ENCODE measurements at places on chromosomes 3 and 15.

DNA sequence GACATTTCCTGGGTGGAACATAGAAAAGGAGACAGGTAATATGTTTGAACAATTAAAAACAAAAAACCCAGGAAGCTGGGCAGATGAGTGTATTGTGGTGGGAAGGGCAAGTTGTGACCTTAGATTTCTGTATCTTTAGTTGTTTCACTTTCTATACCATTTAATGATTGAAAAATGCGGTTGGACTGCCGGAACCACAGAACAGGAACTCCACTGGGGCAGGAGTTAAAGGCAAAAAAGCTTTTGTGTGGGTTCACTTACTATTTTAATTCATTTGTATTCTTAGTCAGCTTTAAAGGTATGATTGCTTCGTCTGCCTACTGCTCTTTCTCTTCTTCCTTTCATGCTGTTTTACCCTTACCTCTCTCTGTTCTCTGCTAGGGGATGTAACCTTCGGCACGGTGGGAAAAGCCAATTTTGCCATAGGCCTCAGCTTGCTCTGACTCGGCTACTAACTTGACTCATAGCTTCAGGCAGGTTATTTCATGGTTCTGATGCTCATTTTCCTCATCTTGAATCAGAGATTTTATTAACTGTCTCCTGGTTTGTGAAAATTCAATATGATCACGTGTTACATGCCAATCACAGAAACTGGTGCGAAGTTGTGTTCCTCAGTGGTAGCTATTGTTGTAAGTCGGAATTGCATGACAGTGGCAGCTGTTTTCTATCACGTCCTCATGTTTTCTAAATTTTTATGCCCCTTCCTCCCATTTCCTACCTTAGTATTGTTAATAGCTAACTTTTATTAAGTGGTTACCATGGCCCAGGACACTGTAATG, 1.6 kb upstream of the MCTP2 start:
- no peak for DNase-seq

DNA sequence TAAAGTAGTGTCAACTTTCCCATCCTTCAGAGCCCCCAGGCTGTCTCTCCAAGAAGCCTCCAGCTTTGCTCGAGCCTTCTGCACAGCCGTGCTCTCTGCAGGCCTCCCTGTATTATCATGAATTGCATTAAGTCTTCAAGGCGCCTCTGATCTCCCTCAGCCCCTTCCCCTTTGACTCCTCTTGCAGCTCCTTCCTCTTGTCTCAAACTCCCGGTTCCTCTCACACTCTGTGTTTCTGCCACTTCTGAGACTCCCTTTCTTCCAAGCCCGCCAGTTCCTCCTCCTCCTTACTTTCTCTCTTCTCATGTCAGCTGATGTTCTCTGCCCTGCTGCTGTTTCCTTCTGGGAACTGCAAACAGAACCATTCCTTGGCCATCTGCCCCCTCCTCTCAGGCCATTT, 418.8 kb downstream of the EPHB1 start:
- no peak for DNase-seq

DNA sequence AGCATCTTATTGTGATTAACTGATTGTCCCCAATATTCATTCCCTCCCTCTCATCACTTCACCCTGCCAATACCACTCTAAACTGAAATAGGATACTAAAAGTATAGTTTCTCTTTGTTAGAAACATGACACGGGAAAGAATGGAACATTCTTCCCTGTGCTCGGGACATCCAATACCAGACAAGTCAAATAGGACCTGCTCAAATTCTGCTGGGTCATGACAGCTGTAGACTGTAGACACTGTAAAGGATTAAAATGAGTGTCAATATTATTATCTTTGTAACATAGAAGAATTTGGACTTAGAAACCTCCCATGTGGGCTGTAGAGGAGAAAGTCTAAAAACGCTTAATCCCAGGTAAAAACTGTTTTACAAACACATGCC, 315.0 kb upstream of the NR2E3 start:
- DNase-seq = no peak

DNA sequence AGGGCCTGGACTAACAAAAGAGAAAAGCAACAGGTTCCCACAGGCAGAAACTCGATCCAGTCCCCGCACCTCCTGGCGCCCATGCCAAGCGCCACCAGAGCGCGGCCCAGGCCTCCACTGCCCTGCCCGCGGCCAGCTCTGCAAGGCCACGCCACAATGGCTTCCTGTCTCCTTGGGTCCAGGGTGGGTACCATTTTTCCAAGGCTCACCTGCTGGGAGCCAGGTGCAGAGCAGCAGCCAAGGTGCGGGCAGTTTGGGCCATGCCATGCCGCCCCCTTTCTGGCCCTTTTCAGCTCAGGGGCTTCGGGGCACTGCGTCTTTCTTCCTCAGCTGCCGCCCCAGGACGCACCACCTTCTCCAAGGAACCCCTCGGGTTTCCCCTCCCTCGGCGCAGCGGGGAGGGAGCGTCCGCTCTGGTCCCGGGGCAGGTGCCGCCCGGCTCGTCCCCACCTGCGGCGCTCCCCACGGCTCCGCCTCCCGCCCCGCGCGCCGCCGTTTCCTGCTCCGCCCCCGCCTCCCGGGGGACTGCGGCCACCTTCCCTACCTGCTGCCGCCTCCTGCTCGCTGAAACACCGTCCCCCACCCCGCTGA, at the start of gene ILDR1:
Gene ILDR1 (minus strand): TSS at position 437 of the 591 bp plus-strand sequence. CDS start 170 bp downstream, at position 267.
- no peak for DNase-seq

GRCh38 chr3:147297761-147298350, 108.5 kb downstream of the ZIC4 start:
- no peak for DNase-seq

- no peak for DNase-seq
These were observed 42.9 kb downstream of the AKAP13 start for GRCh38 chr15:85423256-85423655.

DNA sequence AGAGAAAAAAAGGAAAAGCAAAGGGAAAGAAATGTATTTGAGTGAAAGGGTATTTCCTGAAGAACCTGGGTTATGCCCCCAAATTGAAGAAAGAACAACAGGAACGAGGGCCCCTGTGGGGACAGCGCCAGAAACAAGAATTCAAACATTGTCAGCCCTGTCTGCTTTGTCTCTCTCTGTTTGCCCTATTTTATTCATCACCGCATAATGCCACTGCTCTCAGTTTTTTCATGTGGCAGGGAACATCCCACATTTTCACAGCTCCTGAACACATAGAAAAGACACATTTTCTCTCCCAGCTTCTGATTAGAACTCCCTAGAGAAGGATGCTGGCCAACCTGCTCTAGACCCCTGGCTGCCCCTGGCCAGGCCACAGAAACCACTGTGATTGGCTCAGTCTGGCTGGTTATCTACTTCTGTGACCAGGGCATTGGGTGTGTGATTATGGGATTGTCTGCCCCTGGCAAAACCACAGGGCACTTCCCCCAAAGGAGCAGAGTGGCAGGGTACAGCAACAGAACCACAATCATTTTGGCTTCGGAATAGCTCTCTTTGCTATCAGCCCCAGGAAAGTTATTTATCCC, 31.3 kb upstream of the CCDC54 start:
- DNase-seq = no peak

GRCh38 chr15:67061811-67062368, 3.5 kb upstream of the SMAD3 start:
- DNase-seq = no peak

DNA sequence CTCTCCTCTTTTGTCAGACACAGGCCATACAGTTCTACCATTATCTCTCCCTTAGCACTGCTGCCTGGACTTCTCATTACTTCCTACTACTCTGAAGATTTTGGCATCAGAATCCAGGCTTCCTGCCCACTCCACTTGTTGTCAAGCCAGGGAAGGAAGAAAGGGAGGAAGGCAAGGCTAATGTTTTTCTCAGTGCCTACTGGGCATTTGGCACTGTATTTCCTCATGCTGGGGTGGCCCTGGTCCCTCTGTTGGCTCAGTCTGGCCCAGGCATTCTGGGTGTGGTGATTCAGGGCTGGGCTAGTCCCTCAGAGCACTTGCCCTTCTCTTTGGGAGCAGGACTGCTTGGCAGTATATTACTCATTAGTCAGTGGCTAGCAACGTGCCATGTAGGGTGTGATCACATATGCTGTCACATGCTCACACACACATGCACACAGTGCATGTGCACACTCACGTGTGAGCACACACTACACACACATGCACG, 52.9 kb downstream of the BSN start:
- DNase-seq = no peak

DNA sequence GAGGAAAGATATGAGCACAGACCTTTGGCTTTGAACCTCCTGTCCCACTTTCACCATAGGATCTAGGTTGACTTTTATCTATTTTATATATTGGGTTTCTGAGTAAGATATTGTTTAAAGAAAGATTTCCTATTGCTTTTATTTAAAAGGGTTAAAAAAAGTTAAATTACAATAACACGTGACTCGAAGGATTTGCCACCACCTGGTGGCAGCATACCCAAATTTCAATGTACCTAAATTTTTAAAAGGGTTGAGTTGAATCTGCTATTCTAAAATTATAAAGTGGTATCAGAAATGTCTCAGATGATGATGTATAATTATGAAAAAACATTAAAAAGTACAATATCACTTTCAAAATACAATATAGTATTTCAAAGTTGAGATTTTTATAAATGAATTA, 368.4 kb downstream of the MECOM start:
- no peak for DNase-seq

GRCh38 chr15:63877713-63878271, 44.0 kb upstream of the HERC1 start:
- no peak for DNase-seq

- DNase-seq = no peak
These were observed 63.9 kb upstream of the TSEN2 start for GRCh38 chr3:12420393-12420792.

- DNase-seq = no peak
These were observed 23.8 kb upstream of the GPR171 start for GRCh38 chr3:151226825-151227224.

DNA sequence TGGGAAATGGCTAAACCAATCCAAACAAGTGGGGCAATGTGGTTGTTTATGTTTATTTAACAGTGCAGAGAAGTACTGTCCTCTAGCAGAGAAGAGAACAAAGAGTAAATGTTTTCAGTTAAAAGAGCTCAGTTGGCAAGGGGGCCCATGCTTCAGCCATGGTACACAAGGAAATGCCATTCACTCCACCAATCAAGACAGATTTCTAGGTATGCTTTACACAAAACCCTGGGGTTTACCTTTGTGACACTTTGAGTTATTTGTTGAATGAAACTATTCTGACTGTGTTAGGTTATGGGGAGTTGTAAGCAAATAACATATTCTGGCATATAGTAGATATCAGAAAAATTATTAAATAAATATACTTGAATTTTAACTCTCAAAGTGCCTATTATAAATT, 228.5 kb upstream of the MME start:
- no peak for DNase-seq

DNA sequence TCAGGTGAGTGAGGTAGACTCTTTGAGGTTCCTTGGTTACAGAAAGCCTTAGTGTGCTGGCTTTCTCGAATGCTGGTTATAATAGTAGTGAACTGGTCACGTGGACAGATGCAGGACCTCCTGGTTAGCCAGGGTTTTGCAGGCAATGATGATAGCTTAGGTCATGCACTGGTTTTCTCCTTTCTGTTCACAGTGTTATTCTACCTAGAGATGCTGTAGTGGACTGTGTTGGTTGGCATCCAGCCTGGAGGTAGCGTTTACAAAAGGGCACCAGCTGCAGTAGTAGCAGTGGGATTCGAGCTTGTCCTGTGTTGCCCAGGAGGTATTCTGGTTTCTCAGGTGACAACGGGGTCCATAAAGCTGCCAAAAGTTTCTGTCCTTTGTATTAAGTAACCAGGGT, 27.0 kb downstream of the PCCB start:
- DNase-seq = no peak

DNA sequence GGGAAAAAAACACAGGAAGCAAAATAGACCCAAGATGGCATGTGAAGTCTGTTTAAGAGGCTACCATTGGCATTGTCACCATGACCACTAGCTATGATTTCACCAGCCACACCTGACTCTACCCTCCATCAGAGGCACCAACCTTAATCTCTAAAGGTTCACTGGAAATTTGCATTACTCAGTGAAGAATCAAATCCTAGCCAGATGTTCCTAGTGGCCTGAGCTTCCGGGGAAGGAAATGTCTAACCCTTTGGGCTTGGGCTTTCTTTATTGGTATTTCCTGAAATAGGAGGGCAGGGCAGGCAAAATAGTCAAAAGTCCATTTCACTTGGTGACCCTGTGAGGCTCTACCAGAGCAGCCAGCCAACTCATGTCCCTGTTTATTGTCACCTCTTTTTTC, 110.9 kb upstream of the PHLDB2 start:
- no peak for DNase-seq

DNA sequence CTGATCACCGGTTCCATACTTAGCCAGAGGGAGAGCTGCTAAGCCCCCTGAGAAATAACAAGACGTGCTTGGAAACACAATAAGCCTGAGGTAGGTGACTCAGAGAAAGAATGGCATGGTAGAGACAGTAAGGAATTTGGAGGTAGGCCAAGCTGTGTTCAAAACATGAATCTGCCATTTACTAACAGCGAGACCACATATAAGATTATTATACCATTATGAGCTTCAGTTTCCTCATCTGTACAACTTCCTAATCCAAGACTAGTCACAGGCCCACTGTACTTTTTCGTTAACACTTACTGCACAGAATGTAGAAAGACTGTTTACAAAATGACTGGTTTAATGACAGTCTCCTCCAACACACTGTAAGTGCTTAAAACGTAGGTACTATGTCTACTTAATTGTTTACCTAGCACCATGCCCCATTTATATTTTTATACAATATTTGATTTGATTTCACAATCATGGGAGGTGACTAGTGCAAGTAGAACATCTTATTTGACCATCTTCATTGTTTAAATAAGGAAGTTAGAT, 25.7 kb downstream of the ATOSA start:
- DNase-seq = peak; percentile 90

DNA sequence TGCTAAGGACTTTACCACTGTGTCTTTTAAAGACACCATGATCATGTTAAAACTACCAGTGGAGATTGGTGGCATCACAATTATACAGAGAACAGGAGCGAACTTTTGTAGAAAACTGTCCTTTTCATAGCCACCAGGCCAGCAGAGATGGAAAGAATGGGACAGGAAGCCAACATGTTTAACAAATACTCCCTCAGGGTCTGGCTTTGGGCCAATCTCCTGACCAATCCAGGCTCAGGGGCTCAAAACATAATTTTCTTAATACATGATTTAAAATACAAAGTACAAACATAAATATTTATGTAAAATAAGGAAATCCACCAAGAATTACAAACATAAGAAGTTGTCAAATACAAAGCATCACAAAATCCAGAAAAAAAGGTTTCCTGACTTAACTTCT, 266.0 kb downstream of the VPS13C start:
- no peak for DNase-seq

- no peak for DNase-seq
These were observed 154.5 kb downstream of the THRB start for GRCh38 chr3:24340161-24340560.

- DNase-seq = no peak
These were observed 321.0 kb upstream of the C2CD4B start for GRCh38 chr15:62486041-62486440.

DNA sequence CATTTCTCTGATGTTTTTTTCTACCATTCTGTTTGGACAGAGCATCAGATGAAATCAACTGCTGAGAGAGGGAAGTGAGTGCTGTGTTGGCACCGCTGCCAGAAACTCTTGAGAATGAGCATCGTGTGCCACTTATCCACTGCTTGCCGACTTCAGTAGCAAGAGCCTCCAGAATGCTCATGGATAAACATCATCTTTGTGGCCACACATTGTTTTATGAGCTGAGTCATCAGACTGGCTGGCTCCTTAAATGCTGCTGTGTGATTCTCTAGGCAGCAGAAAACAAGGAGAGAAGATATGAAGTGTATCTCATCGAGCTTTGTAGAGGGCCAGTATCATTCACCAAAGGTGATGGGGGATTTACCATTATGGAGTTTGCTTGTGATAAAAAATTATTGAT, 3.4 kb upstream of the DOCK3 start:
- peak; percentile 97 for DNase-seq

- peak; percentile 39 for DNase-seq
These were observed 9.6 kb upstream of the CTDSPL start for GRCh38 chr3:37852097-37852496.

Measured in HFFc6 (cell line).